HFFc6 (cell line): ENCODE measurements at places on chromosomes 7 and 10. TPM values are rescaled to one million over a fixed set of nuclear protein-coding genes. Genes with fewer than 3 reads are reported as not detected.

The DGKI gene
- total RNA-seq = 1.4 to 2.2 TPM (median 1.8 TPM) in 3 replicates

The WIPF3 gene
- not detected in 3 replicates for total RNA-seq

GRCh38 chr10:12617191-12618175, 268.1 kb downstream of the CAMK1D start:
- no peak overlapping the region for H3K4me3 ChIP-seq
- DNase-seq = no peak
- H3K36me3 ChIP-seq = no peaks in the 10 kb centered on the region
- H3K27ac ChIP-seq = no peak overlapping the region

DNA sequence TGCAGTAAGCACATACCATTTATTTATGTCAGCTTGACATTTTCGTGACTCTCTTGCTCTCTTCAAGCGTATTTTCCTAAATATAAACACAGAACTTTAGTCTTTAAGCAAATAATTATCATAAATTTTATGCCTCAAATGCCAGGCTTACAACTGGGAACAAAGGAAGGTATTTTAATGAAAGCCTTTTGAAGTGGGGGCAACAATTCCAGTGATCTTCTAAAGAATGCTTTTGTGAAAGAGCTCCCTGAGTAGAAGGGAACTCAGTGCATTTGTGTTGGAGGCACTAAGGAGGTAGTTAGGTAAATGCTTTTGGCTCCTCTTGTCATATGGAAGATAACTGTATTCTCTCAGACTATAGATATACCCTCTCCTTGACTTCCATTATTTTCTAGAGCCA, 104.9 kb downstream of the VPS50 start:
- H3K4me3 ChIP-seq = no peak overlapping the region
- H3K36me3 ChIP-seq = peaks cover 22% of the 10 kb centered on the region
- no peaks in the 10 kb centered on the region for H3K27me3 ChIP-seq

GRCh38 chr10:92082583-92083280, 159.2 kb downstream of the BTAF1 start:
- no peak overlapping the region for H3K4me3 ChIP-seq
- no peak for DNase-seq
- H3K36me3 ChIP-seq = no peaks in the 10 kb centered on the region
- no peaks in the 10 kb centered on the region; the same call in 1 of the 2 replicates for H3K27me3 ChIP-seq
- peaks cover 26% of the 10 kb centered on the region for H3K4me1 ChIP-seq
- no peak overlapping the region for H3K27ac ChIP-seq

- no peak overlapping the region for H3K27ac ChIP-seq
- H3K36me3 ChIP-seq = no peaks in the 10 kb centered on the region; the same call in 1 of the 2 replicates
- H3K4me1 ChIP-seq = no peaks in the 10 kb centered on the region
- DNase-seq = no peak
- H3K4me3 ChIP-seq = no peak overlapping the region
These were observed 160.6 kb upstream of the AOAH start for GRCh38 chr7:36884910-36885309.

DNA sequence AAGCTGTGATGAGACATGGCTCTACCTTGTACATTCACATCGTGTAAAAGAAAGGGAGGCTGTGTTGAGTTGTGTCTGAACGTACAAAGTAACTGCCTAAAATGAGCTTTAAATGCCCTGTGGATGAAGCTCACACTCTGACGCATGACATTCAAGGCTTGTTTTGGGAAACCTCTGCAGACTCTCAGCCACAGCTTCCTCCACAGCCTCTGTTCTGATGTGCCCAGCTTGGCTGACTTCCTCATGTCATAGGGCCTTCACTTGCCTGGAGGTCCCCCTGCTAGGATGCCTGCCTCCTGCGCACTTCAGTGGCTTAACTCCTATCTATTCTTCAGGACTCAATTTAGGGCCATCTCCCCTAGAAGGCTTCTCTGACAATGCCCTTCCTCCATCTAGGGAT, 230.0 kb upstream of the HABP2 start:
- H3K27me3 ChIP-seq = peaks cover 18% of the 10 kb centered on the region; the same call in 1 of the 2 replicates
- H3K27ac ChIP-seq = no peak overlapping the region
- no peaks in the 10 kb centered on the region for H3K36me3 ChIP-seq
